ENCODE measurements at places on chromosomes 3 and 15.

GRCh38 chr15:77009646-77010311 is 14.9 kb downstream of the PSTPIP1 start:
- DNase-seq, result no peak

DNA sequence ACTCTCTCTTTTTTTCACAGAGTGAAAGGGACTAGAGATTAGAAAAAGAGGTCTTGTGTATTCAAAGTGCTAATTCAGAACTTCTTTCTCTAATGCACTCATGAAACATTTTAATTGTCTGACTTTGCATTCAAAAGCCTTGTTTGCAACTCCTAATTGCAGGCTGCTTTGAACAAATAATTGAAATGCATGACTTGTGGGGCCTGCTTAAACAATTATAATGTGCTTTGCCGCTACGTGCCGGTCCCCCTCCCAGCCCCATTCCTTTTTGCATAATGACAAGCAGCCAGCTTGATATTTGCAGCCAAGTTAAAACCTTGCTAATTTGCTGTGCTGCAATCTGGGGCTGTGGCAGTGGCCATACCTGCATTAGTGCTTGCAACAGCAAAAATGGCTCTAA is 114.5 kb downstream of the FOXB1 start:
- DNase-seq, result no peak

GRCh38 chr15:53223815-53224214 is 433.7 kb upstream of the ONECUT1 start:
- no peak for DNase-seq

DNA sequence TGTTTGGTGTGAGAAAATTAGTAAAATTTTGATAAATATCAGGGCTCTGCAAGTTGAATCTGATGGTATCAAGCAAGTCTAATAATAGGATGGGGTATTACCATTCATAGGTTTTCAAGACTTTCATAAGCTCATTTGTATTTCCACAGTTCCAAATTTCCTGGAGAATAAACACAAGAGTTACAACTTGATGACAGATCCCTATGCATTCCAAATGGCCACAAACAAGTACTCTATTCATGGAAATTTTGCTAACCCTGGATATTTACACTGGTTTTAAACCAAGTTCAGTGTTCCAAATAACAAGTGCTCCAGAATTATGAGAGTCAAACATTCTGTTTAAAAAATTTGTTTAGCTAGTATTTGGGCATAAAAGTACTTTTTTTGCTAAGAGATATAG is 75.0 kb upstream of the CNTN6 start:
- DNase-seq, result no peak

DNA sequence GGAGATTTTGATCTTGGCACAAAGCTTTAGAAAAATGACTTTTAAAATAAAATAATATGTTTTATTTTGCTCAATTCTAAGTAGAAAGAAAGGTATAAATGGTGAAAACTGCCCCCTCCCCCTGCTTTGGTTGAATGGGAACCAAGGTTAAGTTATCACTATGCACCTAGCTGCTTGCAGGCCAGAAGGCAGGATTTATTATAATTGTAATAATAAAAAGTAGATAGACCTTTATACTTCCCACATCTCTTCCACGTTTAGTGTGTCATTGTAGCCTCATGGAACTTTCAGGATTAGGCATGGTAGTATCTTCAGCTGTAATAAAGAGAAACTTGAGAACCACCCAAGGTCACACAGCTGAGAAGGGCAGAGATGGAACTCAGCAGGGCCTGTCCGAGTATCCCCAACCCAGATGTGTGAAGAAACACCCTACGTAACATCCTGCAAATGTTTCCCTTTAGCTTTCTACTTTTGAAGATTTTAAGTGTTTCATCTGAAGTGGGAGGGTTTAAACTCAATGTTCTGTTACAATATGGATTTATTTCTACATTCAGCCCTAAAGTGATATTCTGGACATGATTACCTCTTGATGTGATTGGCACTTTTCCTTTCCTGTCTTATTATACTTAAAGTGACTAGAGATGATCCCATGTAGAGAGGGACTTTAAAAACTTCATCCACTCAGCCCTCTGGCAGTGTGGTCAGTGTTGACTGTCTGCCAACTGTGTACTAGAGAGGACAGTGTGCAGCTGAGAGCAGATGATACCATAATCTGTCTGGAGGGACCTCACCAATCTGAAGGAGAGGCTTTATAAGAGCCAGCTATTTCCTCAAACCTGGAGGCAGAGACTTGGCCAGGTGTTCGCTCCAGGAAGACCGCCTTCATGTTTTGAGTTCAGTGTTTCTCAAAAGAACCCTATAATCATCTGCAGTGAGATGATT is 282.5 kb upstream of the TRIM42 start:
- DNase-seq, result no peak

GRCh38 chr3:22659651-22660475 is 543.3 kb upstream of the UBE2E2 start:
- DNase-seq, result no peak

DNA sequence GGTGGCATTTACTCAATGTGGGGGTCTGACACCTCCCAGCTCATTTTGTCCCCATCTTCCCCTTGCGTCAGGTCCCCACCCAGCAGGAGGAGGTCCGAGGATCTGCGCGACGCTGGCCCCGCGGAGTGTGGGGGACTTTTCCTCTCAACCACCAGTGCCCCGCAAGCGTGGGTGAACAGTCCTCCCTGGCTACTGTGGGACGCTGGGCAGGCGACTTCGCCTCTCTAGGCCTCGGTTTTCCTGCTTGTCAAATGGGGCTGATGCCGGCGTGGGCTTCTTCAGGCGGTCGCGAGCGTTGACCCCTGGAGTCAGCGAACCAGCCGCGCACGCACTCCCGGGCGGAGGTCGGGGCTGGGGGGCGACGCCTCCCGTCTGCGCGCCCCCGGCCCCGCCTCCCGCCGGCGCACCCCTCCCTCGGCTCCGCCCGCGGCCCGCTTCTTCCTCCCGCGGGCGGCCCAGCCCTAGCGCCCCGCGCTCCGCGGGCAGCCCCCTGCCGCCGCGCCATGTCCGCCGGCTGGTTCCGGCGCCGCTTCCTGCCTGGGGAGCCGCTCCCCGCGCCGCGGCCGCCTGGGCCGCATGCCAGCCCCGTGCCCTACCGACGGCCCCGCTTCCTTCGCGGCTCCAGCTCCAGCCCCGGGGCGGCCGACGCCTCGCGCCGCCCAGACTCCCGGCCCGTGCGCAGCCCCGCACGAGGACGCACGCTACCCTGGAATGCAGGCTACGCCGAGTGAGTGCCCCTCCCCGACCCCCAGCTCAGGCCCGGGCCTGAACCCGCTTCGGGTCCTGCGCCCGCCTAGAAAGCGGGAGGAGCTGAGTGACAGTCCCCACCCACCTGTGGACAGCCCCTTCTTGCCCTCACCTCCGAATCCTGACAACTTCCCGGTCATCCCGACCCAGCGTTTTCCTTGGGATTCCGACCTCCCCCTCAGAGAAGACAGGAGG is at the start of gene PPM1M:
Gene PPM1M (plus strand): TSS at position 438 of the 942 bp plus-strand sequence. CDS start 66 bp downstream, at position 504.
- DNase-seq, result no peak

DNA sequence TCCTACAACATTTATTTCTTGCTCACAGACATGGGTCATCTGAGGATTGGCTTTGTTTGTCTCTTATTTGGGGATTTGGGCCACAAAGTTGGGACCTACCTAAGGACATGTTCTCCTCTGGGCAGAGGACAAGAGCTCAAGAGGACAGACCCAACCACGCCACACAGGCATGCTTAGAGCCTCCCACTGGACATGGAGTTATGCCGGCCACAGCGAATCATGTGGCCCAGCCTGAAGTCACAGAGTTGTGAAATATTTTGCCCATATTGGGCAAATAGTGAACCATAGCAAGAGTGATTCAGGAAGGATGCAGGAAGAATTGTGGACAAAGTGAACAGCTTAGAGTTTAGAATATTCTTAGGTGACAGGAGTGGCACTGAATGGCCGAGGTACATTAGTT is 9.9 kb downstream of the TRAK1 start:
- DNase-seq, result no peak

- no peak for DNase-seq
Observed at GRCh38 chr3:167162083-167162482, 218.0 kb downstream of the ZBBX start.

- DNase-seq, result no peak
Observed at GRCh38 chr3:95923496-95924210, 890.7 kb upstream of the EPHA6 start.

- no peak for DNase-seq
Observed at GRCh38 chr15:52289629-52290081, 5.9 kb downstream of the MYO5C start.

GRCh38 chr3:196641333-196642054 is 2.0 kb downstream of the NRROS start:
- DNase-seq, result no peak

DNA sequence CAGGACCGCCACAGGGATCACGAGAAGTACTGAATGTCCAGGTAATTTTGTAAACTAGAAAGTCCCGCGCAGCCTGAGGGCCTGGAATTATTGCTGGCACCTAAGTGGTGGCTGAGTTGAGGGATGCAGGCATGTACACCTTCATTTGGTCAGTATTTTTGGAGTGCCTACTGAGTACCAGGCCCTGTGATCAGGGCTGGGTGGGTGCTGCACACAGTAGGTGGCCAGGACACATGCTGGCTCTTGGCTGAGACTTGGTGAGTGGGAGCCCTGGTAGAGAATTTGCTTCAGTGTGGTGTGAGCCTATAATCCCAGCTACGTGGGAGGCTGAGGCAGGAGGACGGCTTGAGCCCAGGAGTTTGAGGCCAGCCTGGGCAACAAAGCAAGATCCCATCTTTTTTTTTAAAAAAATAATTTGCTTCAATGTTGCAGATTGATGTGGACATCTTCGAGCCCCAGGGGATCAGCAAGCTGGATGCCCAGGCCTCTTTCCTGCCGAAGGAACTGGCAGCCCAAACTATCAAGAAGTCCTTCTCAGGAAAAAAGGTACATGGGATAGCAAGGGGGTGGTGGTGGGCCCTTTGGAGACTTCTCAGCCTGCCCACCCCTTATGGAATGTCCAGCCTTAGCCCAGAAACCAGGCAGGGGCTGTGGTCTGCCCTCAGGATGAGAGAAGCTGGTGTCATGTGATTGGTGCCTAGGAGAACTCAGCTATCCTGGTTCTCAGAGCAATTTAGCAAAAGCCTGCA is 2.6 kb downstream of the ITIH1 start:
- no peak for DNase-seq

- DNase-seq, result no peak
Observed at GRCh38 chr3:61182662-61183061, 68.6 kb downstream of the FHIT start.

- DNase-seq, result no peak
Observed at GRCh38 chr3:73383470-73384049, 241.2 kb downstream of the PDZRN3 start.
